Epithelial cell of esophagus (primary cell): ENCODE measurements at places on chromosomes 5 and 9.

DNA sequence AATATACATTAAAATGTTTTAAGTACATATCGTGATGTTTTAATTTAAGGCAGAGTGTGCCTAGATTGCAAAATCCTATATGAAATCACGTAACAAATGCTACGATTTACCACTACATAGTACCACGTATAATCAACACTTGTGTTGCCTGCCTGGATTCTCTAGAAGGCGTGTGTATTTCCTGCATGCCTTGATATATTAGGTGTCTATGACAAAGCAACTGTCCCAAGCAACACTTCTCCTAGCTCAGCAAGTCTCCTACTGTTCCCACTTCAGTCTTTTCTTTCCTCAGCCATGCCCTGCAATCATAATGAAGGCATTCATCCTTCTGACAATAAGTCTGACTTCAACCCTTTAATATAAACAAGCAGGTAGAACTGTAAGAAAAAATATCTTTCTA, 89.6 kb downstream of the PTPRD start:
- DNase-seq = peak; percentile 15

DNA sequence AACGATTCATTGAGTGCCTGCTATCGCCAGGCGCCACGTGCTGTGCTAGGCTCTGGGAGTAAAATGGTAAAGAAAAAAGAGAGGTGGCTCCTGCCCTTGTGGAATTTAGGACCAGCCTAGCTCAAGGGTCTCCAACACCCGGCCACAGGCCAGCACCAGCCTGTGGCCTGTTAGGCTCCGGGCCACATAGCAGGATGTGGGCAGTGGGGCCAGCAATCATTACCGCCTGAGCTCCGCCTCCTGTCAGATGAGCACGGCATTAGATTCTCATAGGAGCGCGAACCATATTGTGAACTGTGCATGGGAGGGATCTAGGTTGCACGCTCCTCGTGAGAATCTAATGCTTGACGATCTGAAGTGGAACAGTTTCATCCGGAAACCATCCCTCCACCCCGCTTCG, 1.5 kb downstream of the RMRP start:
- no peak for DNase-seq

DNA sequence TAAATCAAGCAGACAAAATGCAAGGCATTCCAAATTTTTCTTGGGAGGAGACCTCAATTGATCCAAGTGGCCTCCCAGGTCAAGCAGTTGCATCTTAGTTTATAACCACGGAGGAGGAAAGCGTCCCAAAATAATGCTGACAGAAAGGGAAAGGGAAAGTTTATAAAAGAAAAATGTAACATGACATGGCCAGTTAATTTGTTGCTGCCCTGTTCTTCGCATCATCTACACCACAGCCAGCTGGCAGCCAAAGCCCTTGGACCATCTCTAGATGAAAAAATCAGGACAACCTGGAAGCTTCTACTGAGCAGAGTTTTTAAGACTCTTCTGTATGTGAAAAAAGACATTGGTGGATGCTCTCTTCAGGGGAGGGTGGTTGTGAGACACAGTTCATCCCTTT, 128.8 kb upstream of the FBXL7 start:
- DNase-seq = no peak

DNA sequence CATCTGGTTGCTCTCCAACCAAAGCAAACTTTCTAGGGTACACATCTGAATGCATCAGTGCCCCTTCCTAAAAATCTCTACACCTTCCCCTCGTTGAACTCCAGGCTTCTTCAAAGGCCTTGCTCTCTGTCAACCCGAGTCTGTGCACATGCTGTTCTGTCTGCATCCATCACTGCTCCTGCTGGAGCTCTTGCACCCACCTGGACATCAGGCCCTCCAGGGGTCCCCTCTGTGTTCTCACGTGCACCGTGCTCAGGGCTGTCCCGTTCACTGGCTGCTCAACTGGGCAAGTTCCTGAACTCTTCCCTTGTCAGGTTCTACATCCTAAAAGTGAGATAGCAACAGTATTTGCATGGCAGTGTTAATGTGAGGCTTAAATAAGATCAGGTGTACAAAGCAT, 62.7 kb upstream of the ANGPTL2 start:
- DNase-seq = no peak

DNA sequence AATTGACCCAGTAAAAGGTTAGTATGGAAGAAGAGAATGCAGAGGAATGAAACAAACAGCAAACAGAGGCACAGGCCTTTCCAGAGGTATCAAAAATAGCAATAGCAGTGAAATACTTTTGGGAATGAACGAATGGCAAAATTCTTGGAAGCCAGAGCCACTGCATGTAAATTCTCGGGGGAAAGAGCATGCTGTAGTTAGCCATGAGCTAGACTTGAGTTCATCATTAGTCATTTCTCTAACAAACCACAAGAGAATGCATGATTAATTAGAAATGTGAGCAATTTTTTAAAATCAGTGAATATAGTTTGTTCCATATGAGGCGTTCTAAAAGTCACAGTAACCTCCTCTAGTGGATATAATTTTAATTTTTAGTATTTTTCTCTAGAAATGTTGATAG, 170.3 kb upstream of the PRR16 start:
- DNase-seq = peak; percentile 81

DNA sequence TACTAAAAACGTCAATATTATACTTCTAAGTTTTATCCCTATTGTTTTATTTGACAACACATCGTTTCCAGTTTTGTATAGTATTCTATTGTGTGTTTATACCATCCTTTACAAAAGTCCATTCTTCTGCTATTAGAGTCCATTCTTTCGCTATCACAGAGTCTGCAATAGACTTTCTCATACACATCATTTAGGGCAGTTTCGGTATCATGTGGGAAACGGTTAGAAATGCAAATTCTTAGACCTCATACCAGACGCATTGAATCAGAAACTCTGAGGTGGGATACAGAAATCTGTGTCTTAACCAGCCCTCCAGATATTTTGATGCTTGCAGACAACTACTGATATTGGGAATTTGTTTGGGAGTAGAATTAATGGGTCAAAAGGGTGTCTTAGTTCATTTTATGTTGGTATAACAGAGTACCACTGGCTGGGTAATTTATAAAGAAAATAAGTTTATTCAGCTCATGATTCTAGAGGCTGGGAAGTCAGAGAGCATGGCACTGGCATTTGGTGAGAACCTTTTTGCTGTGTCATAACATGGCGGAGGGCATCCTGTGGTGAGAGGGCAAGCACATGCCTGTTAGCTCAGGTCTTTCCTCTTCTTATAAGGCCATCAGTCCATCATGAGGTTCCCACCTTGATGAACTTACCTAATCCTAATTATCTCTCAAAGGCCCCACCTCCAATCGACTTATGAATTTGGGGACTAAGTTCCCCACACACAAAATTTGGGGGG, 21.1 kb downstream of the CARTPT start:
- no peak for DNase-seq

GRCh38 chr5:72267685-72268084, 52.4 kb downstream of the MRPS27 start:
- DNase-seq = no peak
